ENCODE measurements at places on chromosomes 12 and 14.

DNA sequence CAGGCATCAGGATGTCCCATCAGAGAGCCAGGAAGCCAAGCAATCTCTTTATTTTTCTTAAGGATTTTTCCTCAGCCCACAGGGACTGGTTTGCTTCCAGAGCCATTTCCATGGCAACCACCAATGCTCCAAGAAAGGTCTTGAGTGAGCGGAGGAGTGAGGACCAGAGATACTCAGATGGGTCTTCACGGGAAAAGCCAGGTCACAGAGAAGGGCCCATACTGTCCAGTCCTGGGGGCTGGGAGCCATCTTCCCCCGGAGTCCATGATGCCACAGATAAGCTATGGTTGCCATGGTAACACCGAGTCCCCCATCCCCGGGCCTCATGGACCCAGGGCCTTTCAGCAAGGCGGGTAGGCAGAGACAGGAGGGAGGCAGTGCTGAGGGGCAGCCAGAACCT lies 28.6 kb downstream of the CMKLR1 start:
- no peak for DNase-seq

DNA sequence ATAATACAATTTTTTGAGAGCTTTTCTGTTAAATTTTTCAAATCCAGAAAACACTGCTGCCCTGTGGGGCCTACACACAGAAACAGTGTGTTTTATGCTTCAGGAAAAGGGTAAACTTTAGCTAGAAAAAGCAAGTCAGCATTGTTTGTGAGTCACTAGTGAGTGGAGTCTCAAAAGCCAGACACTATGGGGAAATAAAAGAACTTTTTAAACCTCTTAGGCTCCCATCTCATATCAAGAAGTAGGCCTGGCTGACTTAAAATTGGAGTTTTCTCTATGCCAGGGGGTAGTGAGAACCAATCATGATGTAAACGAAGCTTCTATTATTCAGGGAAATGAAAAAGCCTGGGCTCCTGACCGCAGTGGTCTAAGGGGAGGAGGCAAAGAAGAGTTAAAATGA lies 12.6 kb downstream of the GPR65 start:
- DNase-seq: no peak

GRCh38 chr12:4119157-4119761 lies 154.3 kb upstream of the CCND2 start:
- DNase-seq: peak; percentile 70

DNA sequence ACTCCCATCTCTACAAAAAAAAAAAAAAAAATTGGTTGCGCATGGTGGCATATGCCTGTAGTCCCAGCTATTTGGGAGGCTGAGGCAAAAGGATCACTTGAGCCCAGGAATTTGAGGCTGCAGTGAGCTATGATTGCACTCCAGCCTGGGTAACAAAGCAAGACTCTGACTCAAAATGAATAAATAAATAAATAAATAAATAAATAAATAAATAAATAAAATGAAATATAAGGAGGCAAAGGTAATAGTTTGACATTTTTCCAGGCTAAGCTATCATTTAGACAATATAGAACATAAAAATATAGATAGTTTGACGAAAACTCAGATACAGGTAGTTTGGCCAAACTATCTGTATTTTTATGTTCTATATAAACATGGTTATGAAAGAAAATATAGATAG lies 40.5 kb downstream of the ZCRB1 start:
- no peak for DNase-seq

- no peak for DNase-seq
Measured at GRCh38 chr12:52322069-52322468, 871 bp upstream of the KRT83 start.

- DNase-seq: peak; percentile 95
Measured at GRCh38 chr12:6603095-6603567, 4.0 kb downstream of the CHD4 start.

GRCh38 chr14:55912344-55912743 lies 205.9 kb upstream of the PELI2 start:
- DNase-seq: no peak

GRCh38 chr12:48717252-48717695 lies 767 bp upstream of the CCNT1 start:
- DNase-seq: peak; percentile 3

DNA sequence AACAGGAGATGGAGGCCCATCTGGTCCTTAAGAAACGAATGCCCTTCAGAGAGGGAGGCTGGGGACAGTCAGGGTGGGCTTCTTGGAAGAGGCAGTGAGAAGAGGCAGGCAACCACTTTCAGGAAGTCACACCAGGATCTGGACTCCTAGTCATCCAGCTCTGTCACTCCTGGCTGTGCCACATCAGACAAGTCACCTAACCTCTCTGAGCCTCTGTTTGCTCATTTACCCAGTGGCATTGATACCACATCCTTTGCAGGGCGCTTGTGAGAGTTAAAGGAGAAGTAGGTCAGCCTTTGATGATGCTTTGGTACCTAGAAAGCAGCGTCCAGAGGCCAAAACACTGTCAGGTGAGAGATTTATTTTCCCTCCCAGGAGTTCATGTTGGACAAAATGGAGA lies 11.1 kb downstream of the CCDC197 start:
- DNase-seq: no peak

DNA sequence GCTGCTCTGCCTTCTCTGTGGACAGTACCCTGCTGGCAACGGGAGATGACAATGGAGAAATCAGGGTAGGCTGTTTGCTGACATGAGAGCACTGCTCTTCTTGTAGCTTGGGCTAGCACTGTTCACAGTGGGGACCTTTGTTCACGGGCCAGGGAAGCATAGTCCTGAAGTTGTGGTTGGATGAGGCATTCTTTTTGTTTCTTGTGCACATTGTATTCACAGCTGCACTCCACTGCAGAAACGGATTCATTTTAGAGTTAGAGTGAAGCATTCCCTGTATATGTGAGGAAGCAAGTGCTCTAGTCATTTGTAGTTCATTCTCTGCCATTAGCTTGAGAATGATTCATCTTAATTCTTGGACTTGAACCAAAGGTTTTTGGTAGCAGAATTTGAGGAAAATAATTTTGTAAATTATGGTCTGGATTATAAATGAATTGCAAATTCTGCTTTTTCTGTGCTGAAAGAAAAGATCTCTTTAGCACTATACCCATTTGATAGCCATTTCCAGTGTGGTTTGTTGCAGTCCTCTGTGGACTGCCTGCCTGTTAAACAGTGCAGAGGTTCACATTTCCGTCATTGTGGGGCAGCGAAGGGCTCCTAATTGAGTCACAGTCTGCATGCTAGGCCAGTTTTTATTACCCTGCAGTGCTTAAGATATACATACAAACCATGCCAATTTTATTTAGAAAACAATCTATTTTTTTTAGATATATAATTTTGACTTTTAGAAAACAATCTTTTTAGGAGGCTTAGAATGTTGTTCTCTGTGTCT lies 80.6 kb downstream of the APAF1 start:
- peak; percentile 73 for DNase-seq

- DNase-seq: peak; percentile 68
Measured at GRCh38 chr12:124273630-124274029, 21.3 kb upstream of the RFLNA start.

GRCh38 chr14:77102154-77102553 lies 4.1 kb downstream of the CIPC start:
- DNase-seq: no peak

DNA sequence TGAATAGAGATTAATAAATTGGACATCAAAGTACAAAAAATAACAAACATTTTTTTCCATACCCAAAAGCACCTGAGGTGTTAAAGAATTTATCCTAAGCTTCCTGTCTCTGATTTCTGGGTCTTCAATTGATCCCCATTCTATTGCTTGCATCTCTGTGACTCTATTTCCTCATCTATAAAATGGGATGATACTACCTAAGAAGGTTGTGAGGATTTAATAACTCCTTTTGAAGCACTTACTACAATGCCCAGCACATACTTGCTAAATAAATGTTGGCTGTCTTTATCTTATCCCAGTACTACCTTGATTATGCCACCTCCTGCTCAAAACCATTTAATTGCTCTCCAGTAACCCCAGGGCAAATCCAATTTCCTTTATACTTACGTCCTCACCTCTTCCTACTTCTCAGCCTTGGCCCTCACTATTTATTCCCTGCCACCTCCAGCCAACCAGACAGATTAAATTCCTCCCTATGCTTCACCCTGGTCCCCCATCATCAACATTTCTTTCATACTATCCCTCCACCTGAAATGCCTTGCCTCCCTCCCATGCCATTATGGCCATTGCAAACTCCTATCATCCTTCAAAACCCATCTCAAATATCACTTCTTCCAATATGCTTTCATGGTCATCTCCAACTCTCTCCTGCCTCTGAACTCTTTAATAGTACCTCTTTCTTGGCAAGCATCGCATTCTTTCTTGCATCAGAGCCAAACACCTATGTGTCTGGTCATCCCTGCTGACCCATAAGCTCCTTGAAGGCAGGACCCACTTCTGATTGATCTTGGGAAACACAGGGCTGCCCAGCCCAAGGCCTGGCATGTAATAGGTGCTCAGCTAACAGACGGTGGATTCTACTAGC lies 7.9 kb upstream of the ASIC1 start:
- no peak for DNase-seq

- no peak for DNase-seq
Measured at GRCh38 chr14:72049462-72049861, 117.2 kb downstream of the RGS6 start.

GRCh38 chr12:132108211-132108832 lies 35.8 kb downstream of the DDX51 start:
- no peak for DNase-seq

- no peak for DNase-seq
Measured at GRCh38 chr14:69573831-69574262, 824 bp downstream of the CCDC177 start.

DNA sequence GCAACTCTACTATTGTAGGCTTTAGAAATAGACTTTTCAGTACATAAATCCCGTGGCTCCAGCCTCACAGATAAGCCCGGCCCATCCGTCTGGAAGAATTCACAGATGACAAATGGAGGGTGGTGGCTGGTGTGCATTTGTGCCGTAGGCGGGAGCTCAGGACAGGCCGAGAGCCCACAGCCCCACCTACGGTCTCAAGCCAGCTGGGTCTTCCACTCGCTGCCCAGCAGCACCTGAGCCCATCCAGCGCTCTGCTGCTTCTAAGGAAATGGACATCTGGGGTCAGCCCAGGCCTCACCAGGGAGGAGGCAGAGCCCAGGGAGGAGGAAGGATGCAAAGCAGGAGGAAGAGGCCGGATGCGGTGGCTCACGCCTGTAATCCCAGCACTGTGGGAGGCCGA lies 72.8 kb downstream of the KIF26A start:
- DNase-seq: no peak

DNA sequence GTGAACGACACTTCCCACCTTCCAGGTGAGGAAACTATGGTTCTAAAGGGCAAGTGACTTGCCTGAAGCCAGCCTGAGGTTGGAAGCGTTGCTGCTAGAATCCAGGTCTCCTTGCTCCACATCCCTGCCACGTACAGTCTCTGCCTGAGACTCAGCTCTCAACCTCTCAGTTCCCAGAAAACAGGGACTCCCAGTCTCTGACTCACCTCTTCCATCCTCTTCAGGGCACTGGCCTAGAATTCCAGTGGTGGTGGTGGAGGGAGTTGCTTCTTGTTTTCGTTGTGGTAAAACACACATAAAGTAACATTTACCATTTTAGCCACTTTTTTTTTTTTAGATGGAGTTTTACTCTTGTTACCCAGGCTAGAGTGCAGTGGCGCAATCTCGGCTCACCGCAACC lies 7.3 kb downstream of the GPR68 start:
- peak; percentile 34 for DNase-seq

DNA sequence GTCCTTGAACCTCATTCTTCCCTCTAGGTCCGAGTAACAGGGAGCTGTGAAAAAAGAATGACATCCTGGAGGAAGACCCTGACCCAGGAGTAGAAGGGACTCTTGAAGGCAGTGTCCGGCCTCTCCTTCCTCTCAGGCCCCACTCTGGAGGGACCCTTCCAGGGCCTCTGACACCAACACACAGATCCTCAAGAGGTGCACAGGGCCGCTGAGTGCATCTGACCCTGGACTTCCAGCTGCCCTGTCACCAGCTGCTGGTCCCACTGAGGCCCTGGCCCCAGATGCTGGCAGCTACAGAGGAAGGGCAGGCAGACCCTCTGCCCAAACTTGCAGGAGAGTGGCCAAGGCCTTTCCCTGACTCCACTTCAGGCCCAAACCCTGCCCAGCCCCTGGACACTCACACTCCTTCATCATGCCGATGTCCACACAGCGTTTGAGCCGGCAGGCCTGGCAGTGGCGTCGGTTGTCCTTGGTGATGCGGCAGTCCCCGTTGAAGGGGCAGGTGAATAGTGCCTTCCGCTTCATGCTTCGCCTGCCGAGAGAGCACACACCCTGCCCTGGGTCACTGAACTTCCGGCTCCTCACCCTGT lies 40.1 kb downstream of the VDR start:
- no peak for DNase-seq

DNA sequence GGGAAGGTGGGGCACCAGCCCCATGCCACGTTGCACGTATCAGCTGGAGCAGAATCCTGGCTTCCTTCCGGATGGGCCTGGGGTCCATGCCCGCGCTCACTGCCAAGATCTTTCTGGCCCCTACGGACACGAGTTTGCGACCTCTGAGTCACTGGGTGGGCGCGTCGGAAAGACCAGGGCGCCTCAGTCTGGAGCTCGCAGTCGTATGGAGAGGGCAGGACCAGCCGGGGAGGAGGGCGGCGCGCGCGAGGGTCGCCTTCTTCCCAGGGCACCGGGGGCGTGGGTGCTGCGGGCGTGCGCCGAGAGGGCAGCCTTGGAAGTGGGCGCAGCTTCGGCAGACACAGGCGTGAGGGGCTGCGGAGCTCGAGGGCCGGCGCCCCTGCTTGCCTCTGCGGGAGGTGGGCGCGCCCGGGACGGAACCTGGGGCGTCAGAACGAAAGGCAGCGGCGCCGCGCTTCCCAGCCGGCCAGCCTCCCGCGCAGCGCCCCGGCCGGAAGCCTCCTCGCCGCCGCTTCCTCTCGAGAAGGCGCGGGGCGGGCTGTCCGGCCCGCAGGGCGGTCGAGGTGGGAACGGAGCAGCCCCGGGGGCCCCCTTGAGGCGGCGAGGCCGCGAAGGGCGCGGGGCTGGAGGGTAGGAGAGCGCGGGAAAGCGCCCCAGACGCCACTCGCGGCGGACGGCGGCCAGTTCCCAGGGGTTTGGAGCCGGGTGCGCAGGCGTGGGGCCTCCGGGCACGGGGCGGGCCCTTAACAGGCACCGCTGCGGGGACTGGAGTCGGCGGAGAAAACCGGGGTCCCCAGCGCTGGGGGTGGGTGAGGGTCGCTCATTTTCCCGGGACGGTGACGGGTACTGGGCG lies at the start of gene ARL6IP4:
TSS of gene ARL6IP4 (plus strand) at position 499 of the 853 bp plus-strand sequence. CDS start 459 bp downstream, outside the sequence.
- DNase-seq: peak; percentile 69

DNA sequence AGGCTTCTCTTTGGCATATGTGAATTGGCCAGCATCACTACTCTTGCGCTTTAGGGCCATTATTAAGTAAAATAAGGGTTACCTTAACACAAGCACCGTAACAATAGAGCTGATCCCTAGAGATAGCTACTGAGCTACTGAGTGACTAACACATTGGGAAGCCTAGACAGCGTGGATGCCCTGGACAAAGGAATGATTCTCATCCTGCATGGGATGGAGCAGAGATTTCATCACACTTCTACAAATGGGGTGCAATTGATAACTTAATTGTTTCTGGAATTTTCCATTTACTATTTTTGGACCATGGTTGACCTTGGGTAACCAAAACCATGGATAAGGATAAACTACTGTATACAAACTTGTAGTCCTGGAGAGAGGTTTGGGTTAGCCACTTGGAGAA lies 57.1 kb downstream of the FBXO34 start:
- DNase-seq: no peak

- no peak for DNase-seq
Measured at GRCh38 chr12:9037431-9037830, 48.1 kb downstream of the KLRG1 start.

- no peak for DNase-seq
Measured at GRCh38 chr12:2240984-2241383, 188.2 kb downstream of the CACNA1C start.

GRCh38 chr14:43894534-43894933 lies 612.5 kb downstream of the FSCB start:
- no peak for DNase-seq
